ENCODE measurements at places on chromosomes 5 and 9.

DNA sequence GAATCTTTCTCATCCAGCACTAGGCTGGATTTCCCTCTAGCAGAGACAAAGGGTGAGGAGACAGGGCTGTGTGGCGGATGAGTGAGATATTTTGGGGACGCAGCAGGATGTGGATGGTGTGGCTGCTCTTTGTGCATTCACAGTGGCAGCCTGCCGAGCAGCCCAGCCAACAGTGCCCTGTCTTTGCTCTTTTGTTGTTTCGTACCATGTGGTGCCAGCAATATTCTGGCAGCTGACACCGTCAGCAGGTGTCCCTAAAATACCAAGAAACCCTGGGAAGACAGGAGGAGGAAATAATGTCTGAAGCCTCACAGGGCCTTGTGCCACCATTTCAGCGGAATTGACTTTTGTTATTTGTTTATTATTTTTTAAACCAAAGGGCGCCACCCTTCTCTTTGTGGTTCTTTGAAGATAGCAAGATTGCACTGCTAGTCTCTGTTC lies 141.4 kb downstream of the CCDC192 start:
- no peak for DNase-seq

- no peak for DNase-seq
Measured at GRCh38 chr9:123359546-123359945, 3.5 kb downstream of the CRB2 start.

DNA sequence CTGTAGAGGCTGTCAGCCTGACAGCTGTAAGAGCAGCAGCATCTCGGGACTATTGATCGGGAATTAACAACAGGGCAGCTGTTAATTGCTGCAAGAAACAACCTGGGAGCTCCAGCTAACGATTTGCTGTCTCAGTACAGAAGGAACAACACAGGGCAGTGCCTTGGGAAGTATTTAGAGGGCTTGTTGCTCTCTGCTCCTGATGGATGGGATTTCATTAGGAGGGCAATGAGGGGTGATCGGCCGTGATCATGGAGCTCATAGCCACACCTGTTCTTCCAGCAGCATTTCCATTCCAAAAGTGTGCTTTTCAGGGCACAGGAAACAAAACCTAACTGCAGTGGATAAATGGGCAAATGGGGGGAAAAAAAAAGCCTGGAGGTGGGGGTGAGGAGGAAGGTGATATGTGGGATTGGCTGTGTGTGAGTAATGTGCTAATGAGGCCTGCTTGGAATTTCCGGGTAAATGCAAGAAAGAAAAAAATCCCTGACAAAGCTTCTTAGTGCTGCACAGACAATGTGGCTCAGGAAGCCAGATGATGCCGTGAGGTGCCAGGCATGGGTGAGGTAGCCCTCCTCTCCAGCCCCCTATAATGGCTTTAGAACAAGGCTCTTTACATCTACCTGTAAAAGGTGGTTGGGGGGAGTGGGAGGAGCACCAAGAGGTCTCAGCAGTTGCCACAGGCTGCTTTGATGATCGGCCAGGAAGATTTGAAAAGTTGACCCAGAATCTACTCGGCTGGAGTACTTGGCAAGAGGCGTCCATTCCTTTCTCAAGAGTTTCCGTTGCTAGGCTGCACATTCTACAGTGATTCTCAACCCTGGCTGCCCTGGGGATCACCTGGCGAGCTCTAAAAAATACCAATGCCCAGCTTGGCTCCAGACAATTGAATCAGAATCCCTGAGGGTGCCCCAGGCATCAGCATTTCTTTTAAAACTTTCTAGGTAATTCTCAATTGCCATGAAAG lies 139.5 kb upstream of the KLF9 start:
- no peak for DNase-seq

GRCh38 chr5:150411245-150411979 lies 1.3 kb downstream of the CD74 start:
- peak; percentile 41 for DNase-seq
